ENCODE measurements at places on chromosomes 11 and 22.

DNA sequence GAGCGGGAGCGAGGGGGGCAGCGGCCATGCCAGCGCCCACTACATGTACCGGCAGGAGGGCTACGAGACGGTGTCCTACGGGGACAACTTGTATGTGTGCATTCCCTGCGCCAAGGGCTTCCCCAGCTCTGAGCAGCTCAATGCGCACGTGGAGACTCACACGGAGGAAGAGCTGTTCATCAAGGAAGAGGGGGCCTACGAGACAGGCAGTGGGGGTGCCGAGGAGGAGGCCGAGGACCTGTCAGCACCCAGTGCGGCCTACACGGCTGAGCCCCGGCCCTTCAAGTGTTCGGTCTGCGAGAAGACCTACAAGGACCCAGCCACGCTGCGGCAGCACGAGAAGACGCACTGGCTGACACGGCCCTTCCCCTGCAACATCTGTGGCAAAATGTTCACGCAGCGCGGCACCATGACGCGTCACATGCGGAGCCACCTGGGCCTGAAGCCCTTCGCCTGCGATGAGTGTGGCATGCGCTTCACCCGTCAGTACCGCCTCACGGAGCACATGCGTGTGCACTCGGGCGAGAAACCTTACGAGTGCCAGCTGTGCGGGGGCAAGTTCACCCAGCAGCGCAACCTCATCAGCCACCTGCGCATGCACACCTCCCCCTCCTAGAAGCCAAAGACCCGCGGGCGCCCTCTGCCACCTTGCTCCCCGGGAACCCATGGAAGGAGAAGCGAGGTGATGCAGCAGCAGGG, 20.9 kb upstream of the TMEM191C start:
- no peak for DNase-seq

- DNase-seq = peak; percentile 54
These were observed 78.3 kb upstream of the AKIP1 start for GRCh38 chr11:8832571-8833260.

- no peak for DNase-seq
These were observed 10.5 kb downstream of the KLHL35 start for GRCh38 chr11:75422248-75423231.

- DNase-seq = no peak
These were observed 99.6 kb downstream of the TIMP3 start for GRCh38 chr22:32900886-32901635.

DNA sequence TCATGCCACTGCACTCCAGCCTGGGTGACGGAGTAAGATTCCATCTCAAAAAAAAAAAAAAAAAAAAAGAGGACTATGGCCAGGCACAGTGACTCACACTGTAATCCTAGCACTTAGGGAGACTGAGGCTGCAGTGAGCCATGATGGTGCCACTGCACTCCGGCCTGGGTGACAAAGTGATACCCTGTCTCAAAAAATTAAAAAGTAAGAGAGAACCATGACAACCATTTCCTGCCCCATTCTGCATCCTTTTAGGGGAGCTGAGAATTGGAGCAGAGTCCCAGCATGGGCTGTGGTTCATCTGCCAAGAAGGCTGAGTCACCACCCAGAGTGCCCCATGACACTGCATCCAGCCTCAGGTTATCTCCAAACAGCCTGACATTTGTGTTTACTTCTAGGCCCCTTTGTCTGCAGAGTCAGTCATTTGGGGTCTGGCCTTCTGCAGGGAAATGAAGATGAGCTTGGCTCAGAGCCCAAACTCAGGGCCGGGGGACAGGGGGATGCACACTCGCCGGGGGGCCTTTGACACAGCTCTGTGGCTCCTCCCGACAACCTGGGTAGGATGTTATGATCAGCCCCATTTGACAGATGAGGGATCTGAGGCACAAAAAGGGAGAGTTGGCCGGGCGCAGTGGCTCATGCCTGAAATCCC, 4.7 kb downstream of the CSDC2 start:
- no peak for DNase-seq

DNA sequence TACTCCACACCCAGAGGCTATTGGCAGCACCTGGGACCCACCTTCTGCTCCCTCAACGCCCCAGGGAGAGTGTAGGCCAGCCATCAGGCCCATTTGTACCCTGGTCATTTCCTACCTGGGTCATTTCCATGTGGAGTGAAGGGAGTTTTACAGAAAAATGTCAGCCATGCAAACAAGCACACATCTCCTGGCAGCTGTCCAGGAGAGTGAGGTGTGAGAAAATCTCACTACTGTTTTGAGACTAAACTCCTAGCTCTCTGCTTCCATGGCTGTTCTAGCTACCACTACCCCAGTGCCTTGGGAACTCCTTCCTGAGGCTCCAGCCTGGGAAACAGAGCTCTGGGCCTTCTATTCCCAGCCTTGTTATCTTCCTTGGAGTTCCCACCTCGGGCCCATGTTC, 2.8 kb upstream of the TMPRSS13 start:
- no peak for DNase-seq

GRCh38 chr11:113828191-113828590, 47.2 kb downstream of the USP28 start:
- no peak for DNase-seq

- no peak for DNase-seq
These were observed 84.6 kb downstream of the CLPB start for GRCh38 chr11:72349616-72350218.

GRCh38 chr22:42704896-42705295, 15.8 kb downstream of the A4GALT start:
- DNase-seq = no peak

DNA sequence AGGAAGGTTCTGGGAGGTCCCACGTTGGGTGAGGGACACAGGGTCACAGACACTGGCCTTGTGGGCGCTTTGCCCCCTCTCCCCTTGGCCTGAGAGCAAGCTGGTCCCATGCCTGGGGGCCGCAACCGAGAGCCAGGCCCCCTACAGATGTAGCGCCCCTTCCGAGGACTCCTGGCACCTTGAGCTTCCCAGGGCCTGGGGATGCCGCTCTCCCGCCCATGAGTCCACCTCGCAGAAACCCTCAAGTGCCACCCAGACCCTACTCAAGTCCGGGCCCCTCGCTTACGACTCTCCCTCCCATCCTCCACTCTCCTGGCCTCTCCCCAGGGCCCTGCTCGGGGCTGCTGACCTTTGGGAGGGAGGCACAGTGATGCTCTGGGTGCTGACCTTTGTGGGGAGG, 204.0 kb downstream of the BRD1 start:
- DNase-seq = no peak

DNA sequence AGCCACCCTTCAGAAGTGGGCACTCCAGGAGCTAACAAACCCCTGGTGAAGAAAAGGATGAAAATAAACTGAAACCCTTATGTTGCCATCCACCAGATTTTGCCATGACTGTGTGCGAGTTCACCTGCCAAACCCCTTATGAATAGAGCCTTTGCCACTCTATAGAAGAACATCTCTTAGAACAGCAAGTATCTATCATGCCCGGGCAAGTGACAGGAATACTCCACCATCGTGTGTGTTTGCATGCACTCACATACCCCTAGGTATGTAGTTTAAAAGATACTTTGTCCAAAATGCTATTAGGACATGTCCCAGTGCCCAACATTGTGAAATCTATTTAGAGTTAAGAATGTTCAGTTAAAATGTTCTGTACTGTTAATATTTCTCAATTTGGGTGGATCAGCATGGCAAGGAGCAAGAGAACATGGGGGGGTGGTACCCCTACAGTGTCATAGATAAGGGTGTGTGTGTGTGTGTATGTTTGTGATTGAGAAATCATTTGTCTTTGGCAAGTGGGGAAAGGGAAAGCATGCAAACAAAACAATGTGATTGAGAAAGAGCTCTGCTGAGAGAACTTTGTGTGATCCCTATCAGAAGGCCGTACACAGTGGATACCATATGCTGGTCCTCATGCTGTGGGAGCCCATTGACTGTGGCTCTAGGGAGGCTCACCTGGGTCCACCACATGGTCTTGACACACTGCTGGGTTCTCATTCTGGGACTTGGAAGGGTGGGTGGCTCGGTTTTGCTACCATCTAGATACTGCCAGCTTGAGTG, 94.9 kb downstream of the ZBTB16 start:
- no peak for DNase-seq

DNA sequence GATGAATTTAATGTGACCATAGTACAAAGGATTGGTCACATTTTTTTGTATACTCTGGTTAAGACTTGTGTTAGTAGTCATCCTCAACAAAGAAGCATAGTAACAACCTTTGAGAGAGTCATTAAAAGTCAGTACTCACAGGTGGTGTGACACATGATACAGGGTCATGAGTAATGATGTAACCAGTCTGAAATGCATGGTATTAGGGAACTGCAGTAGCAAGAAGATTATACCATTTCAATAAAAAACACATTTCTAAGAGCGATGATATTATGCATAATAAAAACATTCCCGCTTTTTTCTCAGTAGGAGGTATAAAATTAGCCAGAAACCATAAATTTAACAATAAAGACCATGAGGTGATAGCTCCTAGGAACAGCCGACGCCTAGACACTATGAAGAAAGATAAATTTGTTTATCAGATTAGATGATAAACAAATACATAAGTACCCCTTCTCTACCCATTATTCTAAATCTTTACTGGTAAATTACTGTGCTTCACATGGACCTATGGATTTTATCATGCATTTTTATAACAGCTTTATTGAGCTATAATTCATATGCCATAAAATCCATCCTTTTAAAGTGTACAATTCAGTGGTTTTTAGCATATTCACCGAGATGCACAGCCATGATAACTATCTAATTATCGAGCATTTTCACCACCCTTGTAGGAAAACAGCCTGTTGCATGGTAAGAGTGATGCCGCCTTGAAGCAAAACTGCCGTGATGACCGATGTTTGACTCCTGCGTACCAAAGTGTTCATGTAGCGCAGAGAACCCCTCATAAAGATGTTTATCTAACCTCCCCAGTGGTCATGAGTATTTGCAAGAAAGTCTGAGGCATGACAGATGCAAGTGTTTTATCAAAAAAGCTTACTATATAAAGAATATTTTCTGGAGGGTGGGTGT, 41.8 kb downstream of the TMPRSS5 start:
- no peak for DNase-seq

DNA sequence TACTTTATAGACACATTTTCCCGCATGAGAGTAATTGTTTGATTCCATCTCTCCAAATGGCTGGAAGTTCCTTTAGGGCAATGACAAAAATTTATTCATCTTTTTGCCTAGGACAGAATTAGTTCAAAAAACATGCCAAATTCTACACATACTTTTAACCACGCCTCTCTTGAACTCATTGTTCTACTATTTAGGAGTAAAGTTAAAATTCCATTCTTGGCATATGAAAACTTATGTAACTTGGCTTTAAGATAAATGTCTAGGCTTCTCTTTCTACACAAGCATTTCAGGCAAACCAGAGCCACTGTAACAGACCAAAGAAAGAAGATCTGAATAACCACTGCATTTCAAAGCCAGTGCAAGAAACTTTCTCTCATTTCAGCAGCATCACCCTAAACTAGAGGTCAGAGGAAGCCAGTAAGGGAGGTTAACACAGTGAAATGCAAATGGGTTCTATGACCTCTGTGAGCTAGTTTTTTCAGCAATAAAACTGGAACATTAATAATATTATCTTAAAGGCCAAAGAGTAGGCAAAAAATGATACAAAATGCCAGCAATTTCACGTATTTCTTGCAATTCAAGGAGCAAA, 73.0 kb downstream of the RSF1 start:
- DNase-seq = no peak

DNA sequence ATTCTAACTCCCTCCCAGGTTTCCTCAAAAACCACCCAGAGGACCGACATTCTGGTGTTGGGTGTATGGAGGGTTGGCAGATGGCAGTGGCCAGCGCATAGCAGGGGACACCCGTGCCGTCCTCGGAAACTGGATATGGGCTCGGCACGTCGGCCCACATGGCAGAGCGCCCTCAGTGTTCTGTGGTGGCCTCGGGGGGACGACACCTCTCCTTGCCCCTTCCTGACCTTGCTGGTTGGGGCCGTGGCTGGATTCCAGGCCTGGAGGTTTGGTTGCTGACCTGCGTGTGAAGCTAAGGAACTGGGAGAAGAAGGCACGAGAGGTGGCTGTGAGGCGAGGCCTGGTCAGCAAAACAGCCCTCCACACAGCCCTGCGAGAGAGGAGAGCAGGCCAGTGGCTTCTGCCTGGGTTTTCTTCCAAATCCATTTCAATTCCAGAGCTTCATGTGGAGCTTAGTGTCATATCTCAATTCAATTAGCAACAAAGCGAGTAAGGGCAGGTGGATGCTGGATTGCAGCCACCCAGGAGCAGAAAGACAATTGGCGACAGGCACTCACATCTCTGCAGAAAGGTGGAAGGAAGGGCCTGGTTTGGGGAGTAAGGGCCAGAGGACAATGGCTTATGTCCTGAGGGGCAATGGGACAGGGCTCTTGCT, 478.4 kb downstream of the BRD1 start:
- DNase-seq = no peak

DNA sequence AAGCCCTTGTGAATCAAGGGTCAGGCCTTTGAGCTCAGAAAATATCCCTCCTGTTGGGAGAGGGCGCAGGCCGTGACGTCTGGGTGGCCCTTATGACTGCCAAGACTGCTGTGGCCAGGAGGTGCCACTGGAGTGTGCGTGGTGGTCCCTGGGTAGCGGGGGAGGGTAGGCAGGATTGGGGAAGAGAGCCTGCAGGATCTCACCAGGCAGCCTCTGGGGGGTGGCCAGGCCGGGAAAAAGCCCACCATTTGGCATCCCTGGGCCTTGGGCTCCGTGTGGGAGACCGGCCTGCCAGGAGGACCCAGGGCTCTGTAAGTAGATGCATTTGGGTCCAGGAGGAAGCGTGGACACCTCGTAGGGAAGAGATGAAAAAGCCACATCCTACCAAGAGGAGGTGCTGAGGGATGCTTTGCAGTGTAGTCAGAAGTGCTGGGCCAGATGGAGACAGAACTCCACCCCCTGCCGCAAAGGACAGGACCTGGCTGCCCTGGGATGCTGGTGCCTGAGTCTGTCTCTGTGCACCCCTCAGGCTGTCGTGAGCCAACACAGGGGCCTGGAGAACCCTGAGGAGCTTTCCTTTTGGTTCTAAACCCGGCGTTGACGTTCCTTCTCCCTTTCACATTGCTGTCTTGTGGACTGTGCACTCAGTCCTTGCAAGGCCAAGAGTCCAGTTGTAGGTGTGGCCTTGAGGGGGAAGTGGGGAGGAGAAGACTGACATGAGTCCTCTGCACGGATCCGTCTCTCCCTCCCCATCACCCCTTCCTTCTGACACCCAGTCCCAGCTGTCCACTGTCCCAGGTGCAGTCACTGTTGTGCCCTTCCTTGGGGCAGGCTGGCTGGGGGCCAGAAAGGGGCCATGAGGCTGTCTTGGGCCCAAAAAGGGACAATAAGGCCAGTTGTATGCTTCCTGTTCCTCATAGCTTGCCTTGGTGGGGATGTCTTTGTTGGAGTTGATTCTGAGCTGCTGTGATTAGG, 12.7 kb upstream of the MIEF1 start:
- no peak for DNase-seq

DNA sequence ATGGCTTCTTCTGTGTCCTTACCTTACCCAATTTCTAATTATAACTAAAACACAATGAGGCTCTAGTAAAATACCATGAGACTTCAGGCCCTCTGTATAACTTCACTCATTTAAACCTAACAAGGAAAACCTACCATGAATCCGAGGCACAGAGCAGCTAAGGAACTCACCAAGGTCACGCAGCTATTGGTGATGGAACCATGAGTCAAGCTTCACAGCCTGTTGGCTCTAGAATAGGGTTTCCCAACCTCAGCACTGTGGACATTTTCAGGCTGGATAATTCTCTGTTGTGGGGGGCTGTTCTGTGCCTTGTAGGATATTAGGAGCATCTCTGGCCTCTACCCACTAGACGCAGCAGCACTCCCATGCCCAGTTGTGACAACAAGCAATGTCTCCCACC, 75.7 kb downstream of the TIMP3 start:
- DNase-seq = no peak

- DNase-seq = peak; percentile 90
These were observed 22.1 kb upstream of the SYT7 start for GRCh38 chr11:61602775-61603569.

GRCh38 chr11:41116970-41117369, 342.5 kb downstream of the LRRC4C start:
- no peak for DNase-seq

GRCh38 chr11:64007160-64007628, 21.0 kb downstream of the OTUB1 start:
- no peak for DNase-seq
